ENCODE measurements at places on chromosomes 7 and 10. TPM values are rescaled to one million over a fixed set of nuclear protein-coding genes. Genes with fewer than 3 reads are reported as not detected.

Gene ZNF467
- total RNA-seq, result 7.9 TPM

Gene CALML5
- not detected for total RNA-seq

Gene SPDYE8
- not detected for total RNA-seq

DNA sequence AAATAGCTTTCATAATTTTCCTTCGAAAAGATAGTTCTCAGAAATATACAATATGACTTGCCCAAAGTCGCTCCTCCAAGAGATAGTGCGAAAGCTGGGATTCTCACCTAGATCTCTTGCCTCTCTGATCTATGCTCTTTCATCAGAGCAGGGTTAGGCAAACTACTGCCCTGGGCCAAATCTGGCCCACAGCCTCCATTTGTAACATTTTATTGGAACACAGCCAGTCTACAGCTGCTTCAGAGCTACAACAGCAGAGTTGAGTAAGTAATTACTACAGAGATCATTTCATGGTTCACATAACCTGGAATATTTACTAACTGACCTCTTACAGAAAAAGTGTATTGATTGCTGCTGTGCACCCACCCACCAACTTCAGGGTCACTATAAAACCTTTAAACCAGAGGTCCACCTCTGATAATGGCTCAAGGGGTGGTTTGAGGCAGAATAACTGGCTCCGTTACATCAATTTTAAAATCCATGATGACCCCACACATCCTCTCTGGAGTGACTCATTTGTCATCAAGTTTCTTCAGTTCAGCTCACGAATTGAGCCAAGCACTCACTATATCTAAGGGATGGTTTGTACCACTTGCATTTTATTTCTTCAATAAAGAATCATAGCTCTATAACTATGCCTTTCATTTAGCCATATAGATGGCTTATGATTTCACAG is 1019.0 kb downstream of the XPNPEP1 start:
- no peak for DNase-seq

Measured in left cardiac atrium (tissue), 4 donors.